GM06990 (cell line): ENCODE measurements at places on chromosomes 12 and 14.

DNA sequence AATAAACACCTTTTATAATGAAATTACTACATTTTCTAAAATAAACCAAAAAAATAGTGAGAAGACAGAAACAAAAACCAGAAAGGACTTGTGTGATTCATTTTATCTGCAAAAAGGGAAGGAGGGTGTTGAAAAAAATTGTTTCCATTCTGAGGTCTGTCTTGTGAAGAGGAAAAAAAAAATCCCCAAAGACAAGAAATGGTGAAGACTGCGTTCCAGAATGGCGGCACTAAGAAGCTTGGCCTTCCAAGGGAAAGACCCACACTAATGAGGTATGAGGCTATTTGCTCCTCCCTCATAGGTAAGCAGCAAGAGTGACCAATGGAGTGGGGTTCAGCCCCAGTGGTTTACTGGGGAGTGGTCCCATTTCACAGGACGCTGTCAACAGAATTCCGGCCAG is 35.0 kb downstream of the GNPTAB start:
- DNase-seq = no peak

DNA sequence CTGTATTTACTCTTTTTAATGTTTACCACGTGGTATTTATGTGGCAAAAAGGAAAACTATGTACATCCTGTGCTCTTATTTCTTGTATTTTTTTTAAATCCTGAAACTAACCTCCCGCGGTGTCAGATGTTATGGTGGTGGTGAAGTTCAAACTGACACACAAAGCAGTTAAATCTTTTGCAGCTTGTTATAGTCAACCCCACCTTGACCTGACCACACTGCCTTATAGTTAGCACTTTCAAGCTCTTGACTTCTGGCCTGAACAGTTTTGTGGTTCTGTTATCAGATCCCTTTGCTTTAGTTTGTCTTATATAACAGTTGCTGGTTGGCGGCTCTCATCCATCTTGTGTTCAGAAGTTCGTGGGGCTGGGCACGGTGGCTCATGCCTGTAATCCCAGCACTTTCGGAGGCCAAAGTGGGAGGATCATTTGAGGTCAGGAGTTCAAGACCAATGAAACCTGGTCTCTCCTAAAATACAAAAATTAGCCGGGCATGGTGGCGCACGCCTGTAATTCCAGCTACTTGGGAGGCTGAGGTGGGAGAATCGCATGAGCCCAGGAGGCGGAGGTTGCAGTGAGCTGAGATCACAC is 2.1 kb downstream of the UNG start:
- DNase-seq = no peak

- DNase-seq = no peak
These were observed 73.9 kb upstream of the WSCD2 start for GRCh38 chr12:108055141-108055540.

- no peak for DNase-seq
These were observed 235.0 kb downstream of the EFCAB11 start for GRCh38 chr14:89719366-89720075.

- DNase-seq = no peak
These were observed 58.9 kb downstream of the NCOR2 start for GRCh38 chr12:124508381-124509079.

- DNase-seq = no peak
These were observed 43.2 kb downstream of the RTN1 start for GRCh38 chr14:59827401-59827800.

DNA sequence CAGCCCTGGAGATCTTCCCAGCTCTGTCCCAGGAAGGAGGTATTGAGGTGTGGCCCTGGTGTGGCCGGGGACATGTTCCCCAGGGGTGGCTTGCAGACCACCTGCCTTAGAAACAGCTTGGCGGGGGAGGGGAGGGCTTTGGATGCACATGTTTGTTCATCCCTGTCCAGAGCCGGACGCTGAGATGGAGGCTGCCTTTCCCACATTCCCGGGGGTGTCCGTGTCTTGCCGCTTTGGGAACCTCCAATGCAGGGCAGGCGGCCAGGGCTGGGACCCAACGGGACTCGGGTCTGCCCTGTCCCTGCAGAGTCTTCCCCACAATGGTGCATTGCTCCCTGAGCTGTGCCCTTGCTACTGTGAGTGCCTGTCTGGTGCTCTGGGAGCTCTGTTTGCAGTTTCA is 319.5 kb upstream of the SFSWAP start:
- no peak for DNase-seq

- no peak for DNase-seq
These were observed 40.5 kb upstream of the C14orf132 start for GRCh38 chr14:95998656-95999055.

- no peak for DNase-seq
These were observed 5.8 kb downstream of the ANKRD9 start for GRCh38 chr14:102503641-102504327.

GRCh38 chr12:40325349-40325960 is 100.7 kb downstream of the LRRK2 start:
- peak; percentile 14 for DNase-seq

- DNase-seq = peak; percentile 44
These were observed at the start of gene DTX3 for GRCh38 chr12:57604454-57604991. TSS of gene DTX3 (plus strand) at chr12:57604824. CDS start at chr12:57606518, 1,694 bp downstream.

DNA sequence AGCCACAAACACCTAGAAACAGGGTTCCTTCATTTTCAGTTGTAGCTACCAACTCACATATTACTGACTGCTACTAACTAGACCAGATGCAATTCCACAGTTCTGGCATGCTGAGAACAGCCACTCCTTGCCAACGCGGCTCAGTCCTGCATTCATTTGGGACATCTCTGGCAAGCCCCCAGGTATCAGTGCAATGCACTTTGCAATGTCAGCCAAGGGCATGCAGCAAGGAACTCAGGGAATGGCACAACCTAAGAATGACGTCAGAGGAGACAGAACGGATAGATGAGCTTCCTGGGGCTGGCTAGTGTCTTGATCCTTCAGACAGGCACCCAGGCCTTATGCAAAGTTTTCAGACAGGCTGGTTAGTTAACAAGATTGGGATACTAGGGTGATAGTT is 29.6 kb downstream of the MAP3K9 start:
- no peak for DNase-seq

GRCh38 chr12:73445658-73446324 is 1091.8 kb upstream of the ATXN7L3B start:
- DNase-seq = no peak

DNA sequence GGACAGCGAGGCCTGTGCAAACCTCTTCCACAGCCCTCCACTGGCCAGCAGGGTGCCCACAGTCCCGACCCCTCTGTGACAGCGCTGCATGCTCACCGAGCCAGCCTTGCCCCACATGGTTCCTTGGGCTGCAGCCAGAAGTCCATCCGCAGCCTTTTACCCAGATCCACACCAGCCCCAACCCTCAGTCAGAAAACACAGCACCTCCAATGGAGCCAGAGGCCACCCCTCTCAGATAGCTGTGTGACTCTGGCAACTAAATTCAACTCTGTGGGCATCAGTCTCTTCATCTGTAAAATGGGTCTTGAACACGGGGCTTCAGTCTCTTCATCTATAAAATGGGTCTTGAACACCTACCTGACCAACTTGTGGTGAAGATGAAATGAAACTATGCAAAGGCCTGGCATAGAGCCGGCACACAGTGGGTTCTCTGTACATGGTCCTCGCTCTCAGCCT is 38.0 kb downstream of the NFKBIA start:
- DNase-seq = no peak

- DNase-seq = no peak
These were observed 5.1 kb upstream of the CHD4 start for GRCh38 chr12:6612247-6612646.

DNA sequence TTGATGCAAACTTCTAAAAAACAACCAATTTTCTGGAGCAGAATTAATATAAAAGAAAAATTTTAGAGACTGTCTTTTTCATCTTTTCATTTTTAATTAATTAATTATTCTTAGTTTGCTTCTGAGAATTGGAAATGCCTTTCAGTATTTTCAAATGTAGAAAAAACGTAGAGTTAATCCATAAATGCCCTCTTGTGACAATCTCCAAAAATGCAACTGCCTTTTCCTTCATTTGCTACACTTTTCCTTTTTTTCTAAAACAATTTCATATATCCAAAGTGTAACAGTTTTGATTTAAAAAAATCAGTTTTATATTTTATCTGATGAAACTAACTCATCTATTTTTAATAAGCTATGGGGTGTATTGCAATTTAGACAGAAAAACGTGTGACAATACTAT is 409.3 kb downstream of the PRKD1 start:
- no peak for DNase-seq

DNA sequence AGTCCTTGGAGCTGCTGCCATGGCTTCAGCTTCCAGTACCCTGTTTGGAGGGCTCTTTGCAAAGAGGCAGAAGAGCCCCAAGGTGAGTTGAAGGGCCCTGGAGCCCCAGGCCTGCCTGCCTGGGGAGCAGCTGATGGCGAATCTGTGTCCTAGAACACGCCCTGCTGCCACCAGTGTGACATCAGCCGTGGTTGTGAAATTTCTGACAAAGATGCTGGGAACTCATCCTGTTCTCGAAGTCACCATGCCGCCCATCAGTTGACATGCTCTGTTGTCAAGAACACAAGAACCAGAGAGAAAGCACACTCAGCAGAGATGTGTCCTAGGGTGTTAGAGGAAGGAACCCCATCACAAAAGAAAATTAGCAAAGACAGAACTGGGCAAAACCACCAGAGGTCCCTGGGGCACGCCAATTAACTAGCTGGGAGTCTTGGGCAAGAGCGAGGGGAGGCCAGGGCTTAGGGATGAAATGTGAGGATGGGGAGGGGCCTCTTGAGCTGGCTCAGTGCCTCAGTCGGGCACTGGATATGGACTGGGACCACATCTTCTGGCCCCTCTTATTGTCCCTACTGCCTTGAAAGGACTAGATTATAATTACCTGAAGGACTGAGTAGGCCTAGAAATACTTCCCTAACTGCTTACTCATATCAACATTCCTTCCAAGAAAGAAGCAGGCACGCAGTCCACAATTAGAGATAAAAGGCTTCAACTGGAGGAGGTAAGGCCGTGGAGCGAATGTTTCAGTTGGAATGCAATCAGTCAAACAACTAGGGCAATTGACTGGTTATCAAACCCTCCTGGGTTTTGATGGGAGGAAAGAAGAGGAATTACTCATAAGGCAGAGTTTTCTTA is 163.1 kb downstream of the CACNA1C start:
- no peak for DNase-seq

DNA sequence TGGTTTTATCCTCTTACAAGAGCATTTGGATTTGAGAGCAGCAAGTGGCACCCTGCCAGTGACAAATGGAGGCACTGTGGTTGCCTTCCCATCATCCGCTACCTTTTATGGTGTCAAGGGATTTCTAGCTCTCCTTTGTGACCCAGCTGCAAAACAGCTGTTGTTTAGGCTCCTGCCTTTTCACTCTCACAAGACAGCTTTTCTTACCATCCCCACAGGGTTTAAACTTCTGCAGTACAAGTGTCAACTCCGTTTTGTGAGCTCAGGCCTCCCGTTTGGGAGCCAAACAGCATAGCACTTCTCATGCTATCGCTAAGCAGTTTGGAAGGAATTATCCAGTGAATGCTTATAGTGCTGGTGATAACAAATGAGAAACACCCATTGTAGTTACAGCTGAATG is 331.4 kb downstream of the TMTC2 start:
- DNase-seq = no peak

- DNase-seq = no peak
These were observed 91.5 kb downstream of the GALNT9 start for GRCh38 chr12:132237772-132238487.

GRCh38 chr14:32697704-32698103 is 241.0 kb upstream of the NPAS3 start:
- no peak for DNase-seq

DNA sequence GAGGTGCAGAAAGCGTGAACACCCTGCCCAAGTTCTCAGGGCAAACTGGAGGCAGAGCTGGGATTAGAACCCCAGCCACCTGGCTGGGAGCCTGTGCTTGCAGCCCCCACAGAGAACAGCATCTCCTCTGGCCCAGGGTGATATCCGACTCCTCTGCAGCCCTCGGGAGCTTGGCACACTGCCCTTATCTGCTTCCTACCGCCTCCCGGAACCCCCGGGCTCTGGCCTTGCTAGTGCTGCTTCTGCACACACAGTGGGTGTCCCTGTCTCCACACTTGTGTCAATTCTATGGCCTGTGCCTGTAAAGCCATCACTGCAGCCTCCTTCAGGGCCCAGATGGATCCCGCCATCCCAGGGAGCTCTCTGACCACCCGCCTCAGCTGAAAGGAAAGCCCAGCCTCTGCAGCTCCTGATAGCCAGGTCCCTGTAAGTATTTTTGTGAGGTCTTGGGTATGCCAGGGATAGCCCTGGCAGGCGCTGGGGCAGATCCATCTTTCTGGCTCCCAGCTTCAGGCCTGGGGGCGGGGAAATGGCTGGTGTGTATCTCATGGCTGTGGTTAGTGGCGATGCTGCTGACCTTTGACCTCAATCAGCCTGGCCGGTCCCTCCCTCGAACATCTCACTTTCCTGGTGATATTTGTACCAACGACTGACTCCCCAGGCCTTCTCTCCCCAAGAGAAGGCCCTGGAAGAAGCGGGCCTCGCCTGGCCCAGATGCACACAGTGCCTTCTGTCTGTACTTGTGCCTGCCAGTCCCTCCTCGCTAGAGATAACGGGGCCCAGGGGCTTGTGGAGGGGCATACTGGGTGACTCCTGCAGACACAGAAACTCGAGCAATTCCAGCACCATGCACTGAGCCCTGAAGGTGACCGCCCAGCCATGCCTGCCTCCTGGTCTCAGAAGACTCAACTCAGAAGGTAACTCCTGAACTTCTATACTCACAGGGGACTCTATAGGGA is 183.8 kb downstream of the CALM1 start:
- no peak for DNase-seq

- DNase-seq = no peak
These were observed at the start of gene TSHR for GRCh38 chr14:80955416-80955941. TSS of gene TSHR (plus strand) at chr14:80955621. CDS start at chr14:80955681, 60 bp downstream.

- no peak for DNase-seq
These were observed 118.2 kb upstream of the KITLG start for GRCh38 chr12:88698471-88698870.

- no peak for DNase-seq
These were observed 112.0 kb downstream of the SLC5A8 start for GRCh38 chr12:101097829-101098580.

- DNase-seq = peak; percentile 67
These were observed 4.7 kb upstream of the TTC7B start for GRCh38 chr14:90820958-90821357.

DNA sequence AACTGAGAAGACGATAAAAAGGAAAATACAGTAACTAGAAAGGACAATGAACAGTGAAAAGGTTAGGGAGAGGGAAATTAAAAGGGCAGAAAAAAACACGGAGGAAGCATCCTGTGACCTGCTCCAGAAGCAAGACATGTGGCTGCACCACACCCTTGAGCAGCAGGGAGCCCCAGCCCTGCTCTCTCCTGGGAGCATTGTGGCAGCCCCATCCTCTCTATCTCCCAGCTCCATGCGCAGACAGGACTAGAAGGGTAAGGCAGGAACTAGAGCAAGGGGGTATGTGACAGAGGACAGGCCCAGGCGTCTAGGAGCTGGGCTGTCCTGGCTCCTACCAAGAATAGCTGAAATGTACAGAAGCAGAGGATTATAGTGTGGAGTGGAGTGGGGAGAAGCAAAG is 38.6 kb upstream of the SMUG1 start:
- no peak for DNase-seq

- no peak for DNase-seq
These were observed 12.4 kb downstream of the FBRSL1 start for GRCh38 chr12:132502149-132502881.

- no peak for DNase-seq
These were observed 14.1 kb downstream of the PRKD1 start for GRCh38 chr14:29913566-29913965.

- DNase-seq = no peak
These were observed 126.4 kb upstream of the FOXN3 start for GRCh38 chr14:89543425-89543790.
